GDM1 (cell line): ENCODE measurements at places on chromosomes 4 and X.

- no peak for DNase-seq
Measured at GRCh38 chr4:152989554-152989970, 53.4 kb downstream of the FHDC1 start.

- no peak for DNase-seq
Measured at GRCh38 chrX:68822641-68823410, 6.0 kb upstream of the EFNB1 start.

GRCh38 chrX:68396953-68397352 is 36.3 kb downstream of the OPHN1 start:
- no peak for DNase-seq

GRCh38 chr4:173177232-173177631 is 8.6 kb downstream of the GALNT7 start:
- no peak for DNase-seq

DNA sequence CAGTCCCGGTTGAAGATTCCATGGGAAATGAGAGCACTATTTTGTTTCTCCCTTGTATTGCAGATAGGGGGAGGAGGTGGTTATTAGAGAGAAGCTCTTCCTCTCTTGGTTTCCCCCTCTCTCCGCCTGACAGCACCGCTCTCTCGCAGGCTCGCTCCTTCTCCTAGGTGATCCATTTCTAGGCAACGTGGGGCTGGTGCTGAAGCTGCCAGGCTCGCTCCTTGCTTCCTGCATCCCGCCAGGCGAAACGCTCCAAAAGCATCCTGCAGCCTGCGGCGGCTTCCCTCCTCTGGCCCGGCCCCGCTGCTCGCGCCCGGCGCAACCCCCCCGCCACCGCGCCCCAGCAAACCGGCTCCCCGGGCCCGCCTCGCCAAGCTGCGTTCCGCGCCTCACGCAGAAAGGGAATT is at the start of gene GRID2:
GRID2 (plus strand) TSS at position 346 of the 407 bp plus-strand sequence.
- no peak for DNase-seq
